ENCODE measurements at places on chromosomes 5 and 9.

DNA sequence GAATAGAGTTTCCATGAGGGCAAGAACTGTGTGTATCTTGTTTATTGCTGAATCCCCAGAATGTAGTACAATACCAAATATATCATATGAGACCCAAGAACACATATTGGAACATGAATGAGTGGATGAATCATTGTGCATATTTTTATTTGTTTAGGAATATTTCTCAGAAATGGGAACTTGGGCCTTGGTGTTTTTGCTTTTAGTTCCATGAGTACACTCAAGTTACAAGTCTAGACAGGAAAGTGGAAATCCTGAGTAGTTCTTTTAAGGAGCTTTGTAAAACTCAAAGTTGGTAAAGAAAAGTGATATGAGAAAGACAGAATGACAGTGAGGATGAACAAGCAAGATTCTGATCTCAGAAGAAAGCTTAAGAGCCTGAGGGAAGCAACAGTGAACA lies 647.0 kb downstream of the EFNA5 start:
- no peak for DNase-seq

DNA sequence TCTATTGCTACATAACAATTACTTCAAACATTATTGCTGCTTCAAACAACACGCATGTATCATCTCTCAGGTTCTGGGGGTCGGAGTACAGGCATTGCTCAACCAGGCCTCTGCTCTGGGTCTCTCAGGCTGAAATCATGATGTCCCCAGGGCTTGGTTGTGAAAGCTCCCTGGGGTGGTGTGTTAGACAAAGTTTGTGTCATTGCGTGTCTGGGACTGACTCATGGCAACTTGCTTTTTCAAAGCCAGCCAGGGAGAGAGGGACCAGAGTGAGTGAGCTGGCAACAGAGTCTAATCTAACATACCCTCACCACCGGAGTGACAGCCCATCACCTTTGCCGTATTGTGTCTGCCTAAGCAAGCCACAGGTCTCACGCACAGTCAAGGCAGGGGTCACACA lies 259.2 kb upstream of the NFIL3 start:
- no peak for DNase-seq

DNA sequence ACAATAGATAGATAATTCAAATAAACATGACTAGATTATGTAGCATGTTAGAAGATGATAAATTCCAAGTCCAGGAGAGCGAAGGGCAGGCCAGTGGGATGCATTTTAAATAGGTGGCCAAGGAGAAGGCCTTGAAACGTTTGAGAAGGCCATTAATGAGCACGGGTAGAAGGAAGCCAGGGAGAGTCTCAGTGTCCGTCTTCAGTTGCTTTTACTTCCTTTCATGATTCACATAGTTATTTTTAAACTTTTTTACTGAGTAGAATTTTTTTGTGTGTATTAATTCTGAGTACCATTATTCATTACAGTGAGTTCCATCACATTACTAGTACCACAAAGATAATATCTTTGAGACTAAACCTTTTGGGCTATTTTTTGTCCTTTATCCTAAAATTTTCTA lies 259.2 kb downstream of the ARRDC3 start:
- no peak for DNase-seq

- no peak for DNase-seq
These were observed 24.4 kb downstream of the IQGAP2 start for GRCh38 chr5:76427206-76428140.

DNA sequence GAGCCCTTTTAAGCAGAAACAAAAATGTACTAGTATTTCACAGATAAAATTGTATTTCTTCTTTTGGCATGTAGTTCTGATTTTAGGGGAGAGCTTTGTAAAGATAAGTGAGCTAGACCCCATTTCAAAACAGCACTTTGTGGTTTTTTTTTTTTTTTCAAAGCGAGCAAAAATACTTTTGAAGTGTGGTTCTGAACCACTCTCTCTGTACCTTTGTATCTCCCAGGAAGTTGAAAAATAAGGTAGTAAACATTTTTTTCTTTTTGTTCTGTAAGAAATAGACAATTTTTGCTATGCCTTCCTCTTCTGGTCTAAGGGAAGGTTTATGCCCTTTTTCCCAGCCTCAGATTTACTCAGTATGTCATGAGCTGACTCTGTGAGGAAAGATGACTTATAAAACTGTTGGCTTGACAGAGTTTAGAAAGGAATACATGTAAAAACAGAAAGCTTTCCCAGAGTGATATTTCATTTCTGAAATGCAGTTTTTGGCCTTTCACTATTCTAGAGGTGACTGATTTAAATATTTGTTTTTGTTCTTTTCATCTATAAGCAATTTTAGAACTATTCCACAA lies 12.5 kb downstream of the ERCC6L2 start:
- DNase-seq = no peak

DNA sequence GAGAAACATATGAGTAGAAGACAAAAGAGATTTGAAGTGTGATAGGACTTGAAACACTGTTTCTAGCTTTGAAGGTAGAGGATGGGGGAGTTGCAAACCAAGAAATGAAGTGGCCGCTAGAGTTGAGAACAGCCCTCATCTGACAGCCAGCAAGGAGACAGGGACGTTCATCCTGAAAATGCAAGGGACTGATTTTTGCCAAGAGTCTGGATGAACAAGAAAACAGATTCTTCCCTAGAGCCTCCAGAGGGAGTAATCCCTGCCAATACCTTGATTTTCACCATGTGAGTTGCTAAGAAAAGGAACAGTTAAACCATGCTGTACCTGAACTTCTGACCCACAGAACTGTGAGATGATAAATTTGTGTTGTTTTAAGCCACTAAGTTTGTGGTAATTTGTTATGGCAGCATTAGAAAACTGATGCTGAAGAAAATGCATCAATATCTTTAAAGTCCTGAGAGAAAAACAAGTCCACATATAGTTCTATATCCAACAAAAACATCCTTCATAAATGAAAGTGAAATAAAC lies 154.0 kb upstream of the ADAMTSL1 start:
- DNase-seq = no peak

- DNase-seq = no peak
These were observed 16.0 kb downstream of the ZNF462 start for GRCh38 chr9:106878934-106879333.

DNA sequence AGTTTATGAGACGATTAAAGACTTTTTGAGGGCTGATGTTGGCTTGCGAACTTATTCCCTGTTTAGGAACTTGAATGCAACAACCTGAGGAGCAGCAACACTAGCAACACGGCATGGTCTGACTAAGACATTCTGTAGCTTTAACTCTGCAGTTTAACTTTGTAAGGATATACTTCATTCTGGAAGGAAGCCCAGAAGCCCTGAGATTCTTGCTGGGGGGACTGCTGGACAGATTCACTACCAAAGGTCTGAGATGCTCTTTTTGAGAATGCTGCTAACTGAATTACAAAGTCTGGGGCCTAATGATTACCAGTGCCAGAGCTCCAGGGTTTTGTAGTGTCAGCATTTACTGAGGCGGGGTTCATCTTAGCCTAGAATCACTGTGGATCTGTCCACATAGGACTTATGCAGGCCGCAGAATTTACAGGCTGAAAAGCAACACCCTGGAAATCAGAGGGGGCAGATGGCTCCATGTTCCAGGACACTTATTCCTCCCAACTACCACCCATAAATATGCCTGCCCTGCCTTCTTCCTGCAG lies 537.1 kb upstream of the CDH18 start:
- DNase-seq = no peak

DNA sequence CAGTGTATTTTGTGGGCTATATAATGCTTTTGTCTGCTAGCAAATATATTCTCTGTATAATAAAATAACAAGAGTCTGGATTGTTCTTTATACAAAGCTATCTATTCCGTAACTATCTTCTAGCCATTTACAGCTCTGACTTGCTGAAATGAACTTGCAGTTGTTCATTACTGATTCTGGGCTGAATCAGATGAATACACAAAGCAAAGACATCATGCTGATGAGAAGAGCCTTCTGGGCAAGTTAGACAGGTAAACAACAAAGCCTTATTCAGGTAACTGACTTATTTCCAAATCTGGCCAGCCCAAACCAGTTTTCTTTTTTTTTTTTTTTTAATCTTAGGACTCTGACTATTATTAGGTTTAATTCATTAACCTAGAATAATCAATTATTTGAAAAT lies 255.5 kb downstream of the KIAA0825 start:
- no peak for DNase-seq

GRCh38 chr5:142181096-142181495 lies 72.5 kb downstream of the NDFIP1 start:
- no peak for DNase-seq
